ENCODE measurements at places on chromosomes 1 and 21.

DNA sequence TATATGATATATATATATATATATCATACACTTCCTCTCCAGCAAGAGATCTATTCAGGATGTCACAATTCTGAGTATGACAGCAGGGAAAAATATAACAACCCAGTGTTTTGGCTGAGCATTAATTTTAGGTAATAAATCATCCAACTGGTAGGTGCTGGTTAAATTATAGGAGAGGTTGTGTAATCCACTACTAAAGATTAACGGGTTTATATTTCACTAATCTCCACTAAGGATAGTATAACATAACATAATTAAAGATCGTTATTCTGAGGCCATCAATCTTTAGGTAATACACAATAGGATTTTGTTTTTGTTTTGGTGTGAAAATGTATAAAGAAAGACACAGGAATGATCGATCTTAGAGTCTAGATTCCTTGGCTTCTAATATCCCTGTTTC is 102.2 kb downstream of the COQ8A start:
- DNase-seq, result no peak

DNA sequence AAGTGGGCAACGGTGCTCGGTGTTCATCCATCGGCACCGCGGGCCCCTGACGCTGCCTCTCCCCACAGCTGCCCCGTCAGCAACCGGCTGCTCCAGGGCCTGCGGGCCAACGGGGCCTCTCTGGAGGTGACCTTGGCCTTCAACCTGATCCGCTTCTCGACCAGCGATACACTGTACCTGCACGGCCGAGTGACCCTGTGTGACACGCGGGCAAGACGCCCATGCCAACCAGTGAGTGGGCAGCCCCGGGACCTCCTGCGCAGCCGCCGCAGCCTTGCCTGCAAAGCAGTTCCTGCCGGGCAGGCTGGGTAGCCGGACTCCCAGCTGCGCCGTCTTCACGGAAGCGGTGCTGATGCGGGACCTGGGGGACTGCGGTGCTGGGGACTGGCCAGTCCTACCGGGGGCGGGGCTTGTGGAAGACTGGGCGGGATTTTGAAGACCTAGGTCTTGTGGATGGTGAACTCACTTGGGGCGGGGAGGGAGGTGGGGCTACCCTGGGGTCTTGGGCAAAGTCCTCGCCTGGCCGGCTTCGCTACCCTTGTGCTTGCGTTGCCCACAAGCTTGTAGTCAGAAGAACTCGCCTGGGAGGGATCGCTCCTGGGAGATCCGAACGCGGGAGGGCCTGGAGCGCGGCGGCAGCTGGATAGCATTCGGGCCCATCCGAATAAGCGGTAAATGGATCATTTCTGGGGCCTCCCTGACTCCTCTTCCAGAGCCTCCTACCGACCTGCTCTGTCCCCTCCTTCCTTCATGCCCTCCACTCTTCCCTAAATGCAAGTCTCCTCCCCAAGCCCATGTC is 8.8 kb upstream of the CEP85 start:
- no peak for DNase-seq

DNA sequence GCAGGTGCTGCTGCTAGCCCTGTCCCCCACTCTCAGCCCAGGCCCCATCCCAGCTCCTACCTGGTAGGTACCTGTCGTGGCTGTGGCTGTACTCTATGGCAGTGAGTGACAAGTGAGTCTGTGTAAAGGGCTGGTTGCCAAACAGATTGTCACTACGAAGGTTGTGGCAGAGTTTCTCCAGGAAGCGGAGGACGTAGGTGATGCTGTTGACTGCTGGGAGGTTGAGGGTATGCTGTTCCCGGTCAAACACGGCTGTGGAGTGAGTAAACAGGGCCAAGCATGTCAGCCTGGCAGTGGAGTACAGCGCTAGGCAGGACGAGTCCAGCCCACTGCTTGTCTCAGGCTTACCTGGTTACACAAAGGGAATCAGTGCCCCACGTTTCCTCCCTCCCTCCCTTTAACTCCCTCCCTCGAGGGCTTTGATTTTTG is 24.8 kb upstream of the SLFNL1 start:
- no peak for DNase-seq

DNA sequence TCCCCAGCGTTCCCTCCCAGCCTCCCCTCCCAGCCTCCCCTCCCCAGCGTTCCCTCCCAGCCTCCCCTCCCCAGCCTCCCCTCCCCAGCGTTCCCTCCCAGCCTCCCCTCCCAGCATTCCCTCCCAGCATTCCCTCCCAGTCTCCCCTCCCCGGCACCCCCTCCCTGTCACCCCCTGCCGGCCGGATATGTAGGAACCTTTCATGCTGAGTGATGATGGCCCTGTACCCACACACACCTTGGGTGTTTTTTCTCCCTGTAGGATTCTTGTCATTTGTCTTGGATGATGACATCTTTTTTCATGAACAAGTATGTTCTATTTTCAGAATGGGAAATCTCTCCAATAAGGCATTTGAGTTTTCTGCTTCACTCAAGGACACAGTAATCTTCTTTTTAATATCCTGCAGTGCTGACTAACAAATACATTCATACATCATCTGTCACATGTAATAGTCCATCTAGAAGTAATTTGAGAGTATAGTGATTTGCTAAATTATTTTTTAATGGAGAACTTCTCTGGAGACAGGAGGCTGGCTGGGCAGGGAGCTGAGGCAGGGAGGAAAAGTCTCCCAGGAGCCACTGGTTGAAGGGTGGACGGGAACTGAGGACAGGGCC is 19.5 kb downstream of the FTCD start:
- DNase-seq, result no peak

- no peak for DNase-seq
Measured at GRCh38 chr1:178408871-178409270, 87.9 kb downstream of the CLEC20A start.

DNA sequence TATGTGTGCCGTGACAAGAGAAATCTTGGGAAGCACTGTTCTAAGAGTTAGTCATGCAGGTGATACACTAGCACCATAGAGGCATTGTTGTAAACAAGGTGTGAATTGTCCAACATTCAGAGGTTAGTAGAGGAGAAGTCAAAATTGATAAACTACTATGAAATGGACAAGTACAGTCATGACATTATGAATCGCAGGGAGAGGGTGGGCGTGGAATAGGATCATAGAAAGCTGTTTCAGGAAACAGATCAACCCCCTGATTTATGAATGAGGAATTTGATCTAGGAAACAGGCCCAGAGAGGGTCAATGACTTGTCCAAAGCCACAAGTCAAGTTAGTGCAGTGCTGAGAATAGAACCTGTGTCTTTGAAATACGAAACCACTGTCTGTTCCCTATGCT is 58.5 kb upstream of the LAX1 start:
- no peak for DNase-seq

DNA sequence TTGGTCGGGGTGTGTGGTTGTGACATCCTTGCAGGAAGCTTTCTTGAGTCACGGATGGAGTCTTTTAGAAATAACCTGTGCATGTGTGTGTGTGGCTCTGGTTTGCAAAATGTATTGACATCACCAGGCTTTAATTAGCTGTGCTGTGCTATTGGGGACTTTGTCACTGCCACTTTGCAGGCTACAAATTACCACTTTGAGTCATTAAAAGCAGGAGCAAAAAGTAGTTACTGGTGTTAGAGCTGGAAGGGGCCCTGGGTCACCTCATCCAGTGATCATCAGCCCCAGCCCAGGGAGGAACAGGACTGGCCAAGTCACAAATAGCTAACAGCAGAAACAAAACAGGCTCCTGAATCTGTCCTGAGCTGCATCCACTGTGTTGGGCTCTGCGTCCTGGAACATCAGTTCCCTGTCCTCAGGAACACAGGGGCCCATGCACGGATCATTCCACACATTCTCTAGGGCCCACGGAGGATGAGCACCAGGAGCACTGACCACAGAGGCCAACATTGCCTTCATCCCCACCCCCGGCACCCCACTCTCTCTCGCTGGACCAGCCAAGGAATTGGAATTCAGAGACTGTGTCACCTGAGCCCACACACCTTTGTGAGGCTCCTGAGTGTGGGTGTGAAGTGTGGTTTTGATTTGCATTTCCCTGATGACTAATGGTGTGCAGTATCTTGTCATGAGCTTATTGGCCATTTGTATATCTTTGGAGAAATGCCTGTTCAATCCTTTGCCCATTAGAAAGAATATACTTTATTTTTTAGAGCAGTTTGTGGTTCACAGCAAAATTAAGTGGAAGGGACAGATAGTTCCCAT is 280.1 kb upstream of the C1orf174 start:
- no peak for DNase-seq

DNA sequence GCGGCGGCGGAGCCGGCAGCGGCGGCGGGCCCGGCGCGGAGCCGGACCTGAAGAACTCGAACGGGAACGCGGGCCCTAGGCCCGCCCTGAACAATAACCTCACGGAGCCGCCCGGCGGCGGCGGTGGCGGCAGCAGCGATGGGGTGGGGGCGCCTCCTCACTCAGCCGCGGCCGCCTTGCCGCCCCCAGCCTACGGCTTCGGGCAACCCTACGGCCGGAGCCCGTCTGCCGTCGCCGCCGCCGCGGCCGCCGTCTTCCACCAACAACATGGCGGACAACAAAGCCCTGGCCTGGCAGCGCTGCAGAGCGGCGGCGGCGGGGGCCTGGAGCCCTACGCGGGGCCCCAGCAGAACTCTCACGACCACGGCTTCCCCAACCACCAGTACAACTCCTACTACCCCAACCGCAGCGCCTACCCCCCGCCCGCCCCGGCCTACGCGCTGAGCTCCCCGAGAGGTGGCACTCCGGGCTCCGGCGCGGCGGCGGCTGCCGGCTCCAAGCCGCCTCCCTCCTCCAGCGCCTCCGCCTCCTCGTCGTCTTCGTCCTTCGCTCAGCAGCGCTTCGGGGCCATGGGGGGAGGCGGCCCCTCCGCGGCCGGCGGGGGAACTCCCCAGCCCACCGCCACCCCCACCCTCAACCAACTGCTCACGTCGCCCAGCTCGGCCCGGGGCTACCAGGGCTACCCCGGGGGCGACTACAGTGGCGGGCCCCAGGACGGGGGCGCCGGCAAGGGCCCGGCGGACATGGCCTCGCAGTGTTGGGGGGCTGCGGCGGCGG is 1.0 kb downstream of the ARID1A start:
- DNase-seq, result no peak

- peak; percentile 93 for DNase-seq
Measured at GRCh38 chr1:80054129-80054528, 1047.6 kb upstream of the ADGRL4 start.

DNA sequence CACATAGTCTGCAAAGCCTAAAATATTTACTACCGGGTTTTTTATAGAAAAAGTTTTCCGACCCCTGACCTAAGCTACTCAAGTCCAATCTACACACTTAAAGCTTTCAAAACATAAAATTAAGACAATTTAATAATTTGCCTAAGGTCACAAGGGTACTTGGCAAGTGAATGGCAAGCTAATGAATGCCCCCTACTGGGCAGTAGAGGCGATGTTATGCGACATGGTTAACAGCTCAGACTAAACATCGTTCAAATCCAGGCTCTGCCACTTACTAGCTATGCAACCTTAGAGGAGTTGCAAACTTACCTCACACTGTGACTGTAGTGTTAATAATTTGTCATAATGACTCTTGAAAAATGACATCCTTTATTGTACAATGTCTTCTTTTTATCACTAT is 317.2 kb upstream of the NFIA start:
- DNase-seq, result peak; percentile 7

DNA sequence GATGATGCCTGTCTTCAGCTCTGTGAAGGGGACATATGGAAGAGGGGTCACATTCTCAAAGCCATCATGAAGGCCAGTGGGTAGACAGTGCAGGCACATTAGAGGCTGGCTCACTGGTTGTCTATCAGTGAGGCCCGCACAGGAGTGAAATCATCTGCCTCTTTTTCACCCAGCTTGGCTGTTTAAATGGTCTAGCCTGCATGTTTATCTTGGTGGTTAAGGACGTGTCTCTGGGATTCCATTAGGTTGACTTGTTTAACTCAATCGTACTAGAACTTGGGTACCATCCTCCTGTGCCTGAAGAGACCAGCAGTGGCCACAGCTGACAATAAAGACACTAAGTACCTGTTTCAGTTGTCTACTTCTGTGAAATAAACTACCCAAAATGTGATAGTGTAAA is 219.3 kb downstream of the PLPP3 start:
- DNase-seq, result no peak

GRCh38 chr1:185741551-185741950 is 7.4 kb downstream of the HMCN1 start:
- no peak for DNase-seq

GRCh38 chr1:208977012-208977411 is 606.5 kb upstream of the CAMK1G start:
- DNase-seq, result no peak

DNA sequence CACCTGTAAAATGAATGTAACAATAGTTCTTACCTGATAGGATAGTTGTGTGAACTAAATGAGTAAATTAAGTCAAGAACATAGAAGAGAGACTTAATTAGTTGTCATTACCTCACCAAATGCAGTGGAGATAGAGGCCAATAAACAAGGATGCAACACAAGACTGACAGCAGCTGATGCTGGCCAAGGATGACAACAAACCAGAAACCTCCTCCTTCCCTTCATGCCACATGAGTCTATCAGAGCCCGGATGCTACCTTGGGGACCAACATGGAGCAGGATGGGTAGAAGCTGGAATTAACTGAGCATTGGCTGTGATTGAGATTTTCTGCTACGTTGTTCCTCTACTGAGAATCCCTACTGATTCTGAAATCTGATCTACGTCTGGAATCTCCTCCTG is 30.3 kb upstream of the USP1 start:
- no peak for DNase-seq

GRCh38 chr21:31450980-31451379 is 106.9 kb upstream of the TIAM1 start:
- no peak for DNase-seq

DNA sequence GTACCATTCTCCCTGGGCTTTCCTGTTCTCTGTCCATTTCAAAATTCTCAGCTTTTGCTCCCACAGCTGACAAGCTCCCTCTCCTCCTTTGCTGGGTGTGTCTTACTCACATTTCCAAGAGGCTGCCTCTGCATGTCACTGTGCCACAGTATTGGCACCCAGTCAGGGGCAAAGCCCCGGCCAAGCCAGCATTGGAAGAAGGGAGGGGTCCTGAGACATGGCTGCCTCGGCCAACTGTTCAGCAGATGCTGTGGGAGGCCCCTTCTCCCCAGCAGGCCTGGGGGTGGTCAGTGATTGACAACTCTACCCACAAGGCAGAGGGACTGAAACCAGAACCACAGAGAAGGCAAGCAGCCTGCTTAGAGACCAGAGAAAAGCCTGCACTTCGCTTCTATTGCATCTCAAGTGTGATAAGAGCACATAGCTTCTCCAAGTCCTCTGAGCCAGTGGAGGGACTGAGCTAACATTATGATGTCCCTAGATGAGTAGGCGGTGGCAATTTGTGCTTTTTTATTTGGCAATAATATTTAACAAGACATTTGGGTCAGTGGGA is 294.1 kb downstream of the SIPA1L2 start:
- DNase-seq, result no peak

DNA sequence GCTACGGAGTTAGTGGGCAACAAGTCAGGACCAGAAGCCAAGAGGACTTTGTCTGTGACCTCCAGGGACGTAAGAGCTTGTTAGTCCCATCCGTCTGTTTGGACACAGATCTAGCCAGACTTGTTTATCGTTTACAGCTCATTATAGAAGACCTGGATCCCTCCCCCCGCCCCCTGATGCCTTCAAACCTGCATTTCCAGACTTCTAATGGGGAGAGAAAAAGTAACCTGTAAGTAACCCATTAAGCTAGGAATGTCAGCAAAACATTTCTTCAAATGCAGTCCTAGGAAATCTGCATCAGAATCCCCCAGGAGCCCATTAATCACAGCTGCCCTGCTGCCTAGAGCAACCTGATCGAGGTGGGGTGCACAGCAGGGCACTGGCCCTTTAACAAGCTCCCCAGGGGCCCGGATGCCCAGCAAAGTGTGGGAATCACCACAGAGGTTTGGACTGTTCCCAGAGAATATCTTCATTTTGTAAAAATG is 1.4 kb upstream of the MAD2L2 start:
- DNase-seq, result no peak

GRCh38 chr1:41673806-41674205 is 189.3 kb upstream of the EDN2 start:
- DNase-seq, result no peak

Data from COR-L47 (cell line).